Suppressor macrophage treated with lipopolysaccharide for 4 hours (primary cell): ENCODE measurements at places on chromosomes 3 and 15.
A peak's percentile ranks its signal among the peaks of the same experiment; 100 is the strongest.

GRCh38 chr3:50494126-50494525, 9.3 kb downstream of the CACNA2D2 start:
- peak; percentile 47 for DNase-seq

GRCh38 chr3:193662757-193663322, 69.8 kb downstream of the OPA1 start:
- DNase-seq: peak; percentile 2

- DNase-seq: peak; percentile 29
Observed at GRCh38 chr15:25508369-25509002, 69.7 kb upstream of the UBE3A start.

- DNase-seq: no peak
Observed at GRCh38 chr3:48553886-48554845, 2.4 kb downstream of the PFKFB4 start.

DNA sequence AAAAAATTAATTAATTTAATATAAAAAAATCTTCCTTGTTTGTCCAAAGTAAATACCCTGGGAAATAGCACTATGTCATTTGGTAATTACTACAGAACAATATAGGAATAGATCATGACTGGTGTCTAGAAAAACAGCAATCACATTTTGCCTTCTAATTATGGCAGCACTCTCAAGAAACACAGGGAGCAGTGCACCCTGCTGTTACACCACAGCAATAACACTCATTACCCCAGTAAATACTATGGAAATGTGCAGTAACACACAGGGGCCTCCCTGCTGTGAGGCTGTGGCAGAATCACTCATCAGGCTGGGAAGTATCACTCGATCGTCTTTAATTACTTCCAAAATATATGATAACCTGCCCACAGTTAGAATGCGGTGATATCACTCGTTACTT, 646.0 kb downstream of the TUSC7 start:
- peak; percentile 19 for DNase-seq

- no peak for DNase-seq
Observed at GRCh38 chr3:30495172-30496065, 111.0 kb upstream of the TGFBR2 start.

- DNase-seq: no peak
Observed at GRCh38 chr3:150147776-150148175, 177.1 kb upstream of the PFN2 start.

DNA sequence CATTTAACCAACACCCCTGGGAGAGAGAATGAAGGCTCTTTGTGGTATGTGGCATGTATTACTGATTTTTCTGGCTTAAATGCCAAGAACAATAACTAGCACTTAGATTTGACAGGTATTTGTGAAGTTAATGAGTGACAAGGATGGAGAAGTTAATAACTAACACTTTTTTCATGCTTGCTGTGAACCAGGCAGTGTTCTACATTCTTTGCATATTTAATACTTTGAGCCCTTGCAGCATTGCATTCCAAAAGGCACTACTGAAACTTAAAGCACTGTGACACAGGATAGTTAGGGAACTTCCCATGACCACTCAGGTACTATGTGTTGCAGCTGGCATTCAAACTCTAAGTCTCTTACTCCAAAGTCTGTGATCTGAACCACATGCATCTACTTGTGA, 650.6 kb downstream of the ZPLD1 start:
- no peak for DNase-seq

- peak; percentile 51 for DNase-seq
Observed at GRCh38 chr3:136805795-136806194, 13.1 kb upstream of the SLC35G2 start.

DNA sequence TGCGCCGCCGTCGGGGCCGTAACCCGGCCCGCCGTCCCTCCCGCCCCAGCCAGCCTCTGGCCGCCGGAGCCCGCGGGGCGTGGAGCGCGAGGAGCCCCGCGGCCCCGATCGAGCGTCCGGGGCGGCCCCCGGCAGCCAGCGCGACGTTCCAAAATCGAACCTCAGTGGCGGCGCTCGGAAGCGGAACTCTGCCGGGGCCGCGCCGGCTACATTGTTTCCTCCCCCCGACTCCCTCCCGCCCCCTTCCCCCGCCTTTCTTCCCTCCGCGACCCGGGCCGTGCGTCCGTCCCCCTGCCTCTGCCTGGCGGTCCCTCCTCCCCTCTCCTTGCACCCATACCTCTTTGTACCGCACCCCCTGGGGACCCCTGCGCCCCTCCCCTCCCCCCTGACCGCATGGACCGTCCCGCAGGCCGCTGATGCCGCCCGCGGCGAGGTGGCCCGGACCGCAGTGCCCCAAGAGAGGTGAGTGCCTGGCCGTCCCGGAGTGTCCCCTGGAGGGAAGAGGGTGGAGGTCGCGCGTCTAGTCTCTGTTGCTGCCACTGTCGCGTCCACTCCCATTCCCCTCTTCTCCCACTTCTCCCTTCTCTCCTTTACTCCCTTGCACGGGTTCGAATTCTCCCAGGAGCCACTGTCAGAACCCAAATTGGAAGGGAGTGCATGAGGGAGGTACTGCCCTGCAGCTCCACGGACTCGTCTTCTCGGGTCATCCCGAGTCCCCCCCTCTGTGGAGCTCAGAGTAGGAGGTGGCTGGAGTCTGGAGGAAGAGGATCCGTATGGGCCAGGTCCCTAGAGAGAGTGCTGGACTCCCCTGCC, 585 bp downstream of the CSK start:
- peak; percentile 68 for DNase-seq

DNA sequence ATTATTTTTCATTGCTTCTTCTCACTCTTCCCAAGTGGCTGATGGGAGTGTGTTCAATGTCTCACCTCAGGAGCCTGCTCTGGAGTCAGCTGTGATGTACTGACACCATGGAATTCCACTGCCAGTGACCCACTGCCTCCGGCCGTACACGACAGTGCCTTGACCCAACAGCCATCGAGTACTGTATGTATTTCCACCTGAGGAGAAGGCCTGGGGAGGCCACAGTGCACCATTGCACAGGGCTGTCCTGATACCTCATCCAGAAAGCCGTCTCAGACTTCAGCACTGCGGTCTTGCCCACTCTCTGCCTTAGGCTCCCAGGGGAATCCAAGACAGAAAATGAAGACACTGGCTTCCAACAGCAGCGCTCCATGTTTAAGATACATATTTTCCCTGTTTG, 51.4 kb upstream of the EIF1B start:
- DNase-seq: no peak

DNA sequence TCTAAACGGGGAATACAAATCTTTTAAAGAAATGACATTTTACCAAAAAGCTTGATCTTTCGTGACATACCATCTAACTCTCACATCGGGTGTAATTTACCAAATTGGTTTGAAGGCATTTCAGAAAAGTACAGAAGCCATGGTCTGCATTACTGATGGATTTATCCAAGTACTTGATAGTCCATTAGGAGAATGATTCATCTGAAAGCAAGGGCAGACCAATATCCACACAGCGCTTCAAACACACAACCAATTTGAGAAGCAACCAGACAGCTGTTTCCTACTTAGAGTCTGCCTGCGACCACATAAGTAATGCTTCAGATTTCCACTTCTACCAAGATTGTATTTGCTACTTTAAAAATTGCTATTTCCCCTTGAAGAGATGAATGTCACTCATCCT, 697.6 kb upstream of the ALCAM start:
- no peak for DNase-seq

- no peak for DNase-seq
Observed at GRCh38 chr15:97525809-97526208, 434.7 kb upstream of the ARRDC4 start.

- peak; percentile 22 for DNase-seq
Observed at GRCh38 chr15:39976291-39977274, 42.7 kb downstream of the EIF2AK4 start.

DNA sequence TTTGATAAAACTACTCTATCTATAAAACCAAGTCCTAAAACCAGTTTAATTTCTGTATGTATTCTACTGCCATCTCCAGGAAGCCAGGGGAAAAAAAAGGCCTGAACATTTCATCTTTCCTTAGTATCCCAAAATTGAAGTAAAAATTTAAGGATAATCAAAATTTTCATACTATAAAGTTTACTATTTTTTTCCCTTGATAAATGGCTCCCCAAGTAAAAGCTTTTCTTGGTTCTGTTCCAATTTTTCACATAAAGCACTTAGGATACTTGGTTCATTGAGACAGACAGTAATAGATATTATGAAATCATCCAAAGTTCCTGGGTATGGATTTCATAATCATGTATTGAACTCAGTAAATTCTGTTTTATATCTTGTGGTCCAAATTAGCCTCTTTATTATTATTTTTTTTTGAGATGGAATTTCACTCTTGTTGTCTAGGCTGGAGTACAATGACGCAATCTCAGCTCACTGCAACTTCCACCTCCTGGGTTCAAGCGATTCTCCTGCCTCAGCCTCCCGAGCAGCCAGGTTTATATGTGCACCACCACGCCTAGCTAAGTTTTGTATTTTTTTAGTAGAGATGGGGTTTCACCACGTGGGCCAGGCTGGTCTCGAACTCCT, 34.5 kb downstream of the ICE2 start:
- DNase-seq: peak; percentile 23
